ENCODE measurements at places on chromosomes 7 and 10.

- no peak for DNase-seq
These were observed 6.0 kb upstream of the REEP3 start for GRCh38 chr10:63515002-63515763.

- DNase-seq, result no peak
These were observed 459 bp downstream of the CYCS start for GRCh38 chr7:25124465-25125136.

GRCh38 chr10:96324447-96324846 is 20.2 kb downstream of the DNTT start:
- DNase-seq, result no peak

- no peak for DNase-seq
These were observed 13.9 kb downstream of the ATP6V1F start for GRCh38 chr7:128876586-128876977.

GRCh38 chr10:10911035-10911434 is 106.6 kb upstream of the CELF2 start:
- no peak for DNase-seq

DNA sequence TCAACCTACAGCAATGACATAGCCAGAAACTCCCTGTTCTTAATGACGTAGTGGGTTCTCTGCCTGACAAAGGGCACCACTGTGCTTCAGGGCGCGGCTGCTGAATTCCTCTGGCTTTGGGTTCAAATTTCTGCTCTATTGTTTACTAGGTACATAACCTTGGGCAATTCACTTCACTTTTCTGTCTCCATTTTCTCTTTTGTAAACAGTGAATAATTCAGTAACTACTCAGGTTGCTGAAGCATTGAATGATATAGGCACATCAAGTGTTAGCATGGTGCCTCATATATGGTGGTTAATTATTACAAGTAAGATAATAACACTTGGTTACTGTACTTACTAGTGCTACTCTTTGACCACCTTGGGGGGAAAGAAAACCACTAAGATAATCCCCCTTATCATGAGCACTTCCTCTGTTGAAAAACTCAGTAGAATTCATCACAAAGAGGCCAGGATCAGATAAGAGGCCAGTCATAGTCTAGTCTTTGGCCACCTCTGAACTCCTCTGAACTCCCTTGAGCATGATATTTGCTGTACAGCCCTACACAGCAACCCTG is 92.0 kb upstream of the AHR start:
- DNase-seq, result no peak

DNA sequence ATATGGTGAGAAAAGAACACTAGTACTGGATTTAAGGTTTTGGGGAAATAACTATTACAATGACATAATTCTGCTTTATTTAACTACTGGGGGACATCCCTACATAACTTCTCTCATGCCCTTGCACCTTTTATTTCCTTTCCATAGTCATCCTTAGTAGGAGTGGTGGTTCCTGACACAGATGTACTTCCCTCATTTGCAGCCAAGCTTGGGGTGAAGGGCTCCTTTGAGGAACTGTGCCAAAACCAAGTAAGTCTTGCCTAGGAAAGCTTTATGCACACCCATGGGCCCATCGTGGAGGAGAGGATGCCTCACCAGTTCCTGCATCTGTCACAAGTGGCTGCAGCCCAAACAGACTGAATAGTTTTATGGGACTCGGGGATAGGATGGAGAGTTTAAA is 20.6 kb downstream of the ZDHHC6 start:
- no peak for DNase-seq

GRCh38 chr7:87170828-87171227 is 18.6 kb downstream of the DMTF1 start:
- no peak for DNase-seq

Data from NCI-H187 treated with DMSO at 0.1 percent for 48 hours (cell line).